Smooth muscle cell of the umbilical artery (primary cell): ENCODE measurements at places on chromosomes 7 and 10. TPM values are rescaled to one million over a fixed set of nuclear protein-coding genes. Genes with fewer than 3 reads are reported as not detected.

Gene SPDYE5
- total RNA-seq: not detected in 2 replicates

Gene TDRD1
- 0.05 TPM in 1 of 2 replicates, not detected in the other for total RNA-seq

Gene BMPER
- 34.0 and 84.3 TPM in 2 replicates for total RNA-seq

Gene AGAP9
- 4.8 and 5.5 TPM in 2 replicates for total RNA-seq

Gene TIAL1
- 38.9 and 70.0 TPM in 2 replicates for total RNA-seq

Gene GIMAP1
- under 0.01 TPM in 1 of 2 replicates, not detected in the other for total RNA-seq

Gene TRIM4
- total RNA-seq: 28.3 and 29.7 TPM in 2 replicates

Gene KEL
- total RNA-seq: not detected in 2 replicates
